ENCODE measurements at places on chromosomes 13 and 19.

DNA sequence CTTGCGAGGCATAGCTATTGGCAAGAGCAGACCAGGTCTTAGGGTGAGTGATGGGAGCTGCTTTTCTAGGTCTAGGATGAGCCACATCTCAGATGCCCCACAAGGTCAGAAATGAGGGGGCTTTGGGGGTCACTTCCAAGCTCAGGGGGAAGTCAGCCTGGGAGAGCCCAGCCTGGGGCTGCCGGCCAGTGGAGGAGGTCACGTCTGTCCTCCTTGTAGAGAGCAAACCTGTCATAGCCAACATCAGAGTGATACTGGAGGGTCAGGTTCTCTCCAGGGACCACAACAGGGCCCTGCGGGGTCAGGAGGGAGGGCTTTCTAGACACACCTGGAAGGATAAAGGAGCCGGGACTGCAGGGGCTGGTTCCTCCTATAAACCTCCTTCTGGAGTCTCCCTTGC lies 2.4 kb downstream of the LILRA5 start:
- DNase-seq = no peak

GRCh38 chr13:83414393-83414792 lies 467.9 kb downstream of the SLITRK1 start:
- DNase-seq = no peak

- DNase-seq = peak; percentile 17
Observed at GRCh38 chr13:99614465-99614885, 113.2 kb downstream of the TM9SF2 start.

GRCh38 chr13:110156301-110157049 lies 150.5 kb downstream of the COL4A1 start:
- DNase-seq = no peak

DNA sequence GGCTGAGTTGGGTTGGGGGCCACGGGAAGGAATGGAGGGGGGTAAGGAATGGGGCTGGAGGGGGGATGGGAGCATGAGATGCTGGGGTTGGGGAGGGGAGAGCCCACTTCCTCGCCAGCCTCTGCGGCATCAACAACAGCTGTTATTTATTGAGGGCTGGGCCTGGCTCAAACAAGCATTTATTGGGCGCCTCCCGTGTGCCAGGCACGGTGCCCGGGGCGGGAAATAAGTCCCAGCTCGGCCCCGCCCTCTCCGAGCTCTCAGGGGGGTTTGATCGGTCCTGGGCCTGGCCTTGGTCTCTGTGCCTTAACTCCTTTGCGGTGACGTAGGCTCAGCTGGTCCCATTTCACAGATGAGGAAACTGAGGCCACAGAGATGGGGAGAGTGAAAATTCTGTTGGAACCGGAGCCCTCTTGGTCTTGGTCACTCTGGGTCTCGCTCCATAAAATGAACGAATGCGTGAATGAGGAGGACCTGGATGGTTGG lies 919 bp upstream of the ADAMTS10 start:
- DNase-seq = no peak

GRCh38 chr19:50434525-50434924 lies 1.8 kb downstream of the MYBPC2 start:
- no peak for DNase-seq

GRCh38 chr13:38617936-38618335 lies 68.9 kb upstream of the FREM2 start:
- DNase-seq = no peak

DNA sequence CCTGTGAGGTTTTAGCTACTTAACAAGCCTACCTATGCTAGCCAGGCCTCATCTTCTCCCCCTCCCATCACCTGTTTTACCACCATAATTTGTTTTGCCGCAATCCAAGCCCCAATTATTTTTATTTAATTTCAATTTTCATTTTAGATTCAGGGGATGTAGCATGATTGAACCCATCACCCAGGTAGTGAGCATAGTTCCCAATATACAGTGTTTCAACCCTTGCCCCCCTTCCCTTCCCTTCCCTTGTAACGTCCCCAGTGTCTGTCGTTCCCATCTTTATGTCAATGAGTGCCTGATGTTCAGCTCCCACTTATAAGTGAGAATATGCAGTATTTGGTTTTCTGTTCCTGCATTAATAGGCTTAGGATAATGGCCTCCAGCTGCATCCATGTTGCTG lies 885.0 kb downstream of the UQCRFS1 start:
- no peak for DNase-seq

- no peak for DNase-seq
Observed at GRCh38 chr19:18002347-18002850, 5.6 kb upstream of the ARRDC2 start.

GRCh38 chr13:110830800-110831371 lies 84.0 kb downstream of the ANKRD10 start:
- DNase-seq = no peak

- peak; percentile 3 for DNase-seq
Observed at GRCh38 chr13:51222037-51222685, at the start of gene FAM124A. Gene FAM124A, plus strand, starts transcription at chr13:51222398. Its CDS starts 104 bp downstream, at chr13:51222502.

DNA sequence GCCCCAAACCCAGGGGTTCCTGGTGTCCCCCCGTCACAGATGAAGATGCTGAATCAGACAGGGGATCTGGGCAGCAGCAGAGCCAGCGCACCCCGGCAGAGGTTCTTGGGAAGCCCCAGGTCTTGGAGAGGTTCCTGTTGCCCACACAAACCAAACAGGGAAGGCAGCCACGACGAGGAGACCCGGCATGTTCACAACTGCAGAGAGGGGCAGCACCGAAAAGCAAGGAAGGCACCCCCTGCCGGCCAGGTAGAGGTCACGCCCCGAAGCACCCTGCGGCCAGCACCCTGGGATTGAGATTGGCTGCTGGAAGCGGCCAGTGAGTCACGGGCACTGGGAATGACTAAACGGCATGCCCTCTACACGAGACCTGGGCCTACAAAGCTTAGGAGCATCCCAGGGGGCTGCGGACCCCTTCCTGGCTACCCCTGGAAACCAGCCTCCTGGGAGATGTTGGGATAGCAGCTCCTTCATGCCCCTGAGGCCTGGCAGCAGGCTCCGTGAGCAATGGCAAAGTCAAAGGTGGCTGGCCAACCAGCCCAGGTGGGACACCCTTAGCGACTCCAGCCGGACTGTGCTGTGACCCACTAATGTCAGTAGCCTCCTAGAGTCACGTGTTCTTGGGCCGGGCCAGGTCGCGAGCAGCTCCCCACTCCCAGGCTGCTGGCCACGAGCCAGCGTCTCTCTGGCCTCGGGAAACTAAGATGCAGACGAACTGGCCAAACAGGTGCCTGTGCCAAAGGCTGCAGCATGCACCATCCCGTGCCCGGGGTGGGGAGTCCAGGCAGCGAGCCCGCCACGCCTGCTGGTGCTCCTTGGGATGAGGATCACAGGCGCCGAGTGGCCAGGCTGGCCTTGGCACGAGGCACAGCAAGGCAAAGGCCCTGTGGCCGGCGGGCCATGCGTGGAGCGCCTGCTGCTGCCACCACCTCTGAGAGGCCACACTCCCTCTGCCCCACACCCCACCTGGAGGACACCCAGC lies 43.2 kb downstream of the MLLT1 start:
- DNase-seq = no peak

GRCh38 chr13:40682449-40683240 lies 16.2 kb upstream of the FOXO1 start:
- DNase-seq = peak; percentile 46

- DNase-seq = no peak
Observed at GRCh38 chr13:60355056-60355455, 42.0 kb upstream of the TDRD3 start.

DNA sequence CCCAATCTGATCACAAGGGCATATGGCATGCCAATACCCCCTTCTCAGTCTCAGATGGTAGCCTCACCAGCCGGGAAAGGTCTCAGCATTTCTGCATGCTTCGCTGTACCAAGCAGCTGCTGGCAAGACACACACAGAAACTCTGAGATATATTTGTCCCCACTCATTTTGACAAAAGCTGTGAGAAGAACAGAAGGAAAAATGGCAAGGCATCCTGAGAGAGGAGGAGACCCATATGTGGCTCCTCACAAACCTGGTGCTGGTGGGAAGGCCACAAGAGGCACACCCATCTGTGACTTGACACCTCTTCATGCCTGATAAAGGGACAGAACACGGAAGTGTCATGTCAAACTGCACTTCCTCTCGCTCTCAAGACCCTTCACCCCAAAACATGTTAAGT lies 36.7 kb upstream of the DOCK9 start:
- DNase-seq = no peak

DNA sequence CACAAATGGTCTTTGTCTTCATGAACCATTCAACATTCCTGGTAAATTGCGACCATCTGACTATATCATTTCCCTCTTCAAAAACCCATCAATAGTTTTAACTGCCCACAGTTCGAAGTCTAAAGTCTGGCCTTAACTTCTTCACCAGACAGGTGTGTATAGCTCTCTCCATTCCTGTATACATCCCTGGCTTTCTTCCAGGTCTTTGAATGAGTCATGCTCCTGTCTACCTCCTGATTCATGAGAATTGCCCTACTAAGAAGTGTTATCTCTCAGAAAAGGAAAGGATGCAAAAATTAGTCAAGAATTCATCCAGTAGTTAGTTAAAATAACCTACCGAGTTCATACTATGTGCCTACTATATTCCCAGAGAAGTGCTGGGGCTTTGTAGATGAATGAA lies 225.0 kb downstream of the TBC1D4 start:
- DNase-seq = no peak

- DNase-seq = no peak
Observed at GRCh38 chr19:6649185-6649584, 20.8 kb downstream of the TNFSF14 start.

GRCh38 chr13:99495466-99496183 lies 5.6 kb upstream of the TM9SF2 start:
- DNase-seq = no peak

DNA sequence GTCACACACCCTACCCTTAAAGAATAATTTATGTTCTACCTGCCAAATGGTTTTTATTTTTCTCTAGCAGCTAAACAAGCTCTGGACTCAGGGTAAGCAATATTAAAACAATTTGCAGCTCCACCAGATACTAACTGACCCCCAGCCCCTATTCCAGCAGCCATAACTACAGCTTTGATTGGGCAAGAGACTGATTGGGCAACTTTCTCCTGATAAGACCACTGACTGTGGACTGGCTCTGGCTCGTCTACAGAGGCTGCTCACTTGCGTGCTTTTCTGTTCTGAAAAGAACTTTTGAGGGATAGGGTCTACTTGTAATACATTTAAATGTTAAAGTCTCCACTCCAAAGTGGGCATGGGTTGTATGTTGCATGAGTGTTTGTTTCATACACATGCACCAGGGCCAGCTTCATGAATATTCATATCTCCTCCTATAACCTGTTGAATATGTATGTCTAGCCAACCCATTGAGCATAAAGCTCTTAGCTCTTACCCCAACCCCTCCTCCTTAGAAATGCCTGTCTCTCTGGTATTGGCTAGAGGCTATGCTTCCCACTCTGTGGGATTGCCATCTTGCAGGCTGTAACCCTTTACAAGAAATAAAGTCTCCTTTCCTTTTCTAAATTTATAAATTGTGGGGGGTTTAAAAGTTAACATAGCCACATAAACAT lies 19.9 kb downstream of the OR7A5 start:
- no peak for DNase-seq

GRCh38 chr13:33931397-33932311 lies 113.7 kb downstream of the RFC3 start:
- DNase-seq = no peak
